ENCODE measurements at places on chromosomes 6 and 20.

DNA sequence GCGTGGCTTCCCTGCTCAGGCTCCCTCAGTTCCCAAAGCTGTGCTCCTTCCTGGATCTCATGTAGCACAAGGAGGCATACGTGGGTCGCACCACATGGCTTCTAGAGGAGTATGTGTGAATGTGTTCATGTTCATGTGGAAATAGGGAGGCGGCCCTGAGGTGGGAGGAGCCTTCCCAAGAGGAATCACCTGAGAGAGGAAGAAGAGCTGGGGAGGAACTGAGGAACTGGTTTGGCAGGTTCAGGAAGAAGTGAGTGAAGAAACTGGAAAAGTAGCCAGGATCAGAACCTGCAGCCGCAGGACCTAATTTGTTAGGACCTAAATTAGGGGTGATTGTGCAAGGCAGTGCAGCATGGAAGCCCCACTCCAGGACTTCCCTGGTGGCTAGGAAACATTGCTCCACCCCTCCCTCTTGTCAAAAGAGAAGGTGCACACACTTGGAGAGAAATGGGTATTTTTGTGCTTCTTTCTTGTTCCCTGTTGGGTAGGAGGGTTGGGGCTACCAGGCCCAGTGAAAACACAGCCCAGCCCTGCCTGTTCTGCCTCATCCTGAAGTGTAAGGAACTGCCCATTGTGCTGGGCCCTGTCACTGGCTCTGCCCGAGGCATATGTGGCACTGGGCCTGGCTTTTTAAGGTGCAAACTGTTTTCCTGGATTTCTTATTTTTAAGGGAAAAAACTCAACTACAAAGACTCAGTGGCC is 20.7 kb downstream of the SYNJ2 start:
- DNase-seq: no peak

DNA sequence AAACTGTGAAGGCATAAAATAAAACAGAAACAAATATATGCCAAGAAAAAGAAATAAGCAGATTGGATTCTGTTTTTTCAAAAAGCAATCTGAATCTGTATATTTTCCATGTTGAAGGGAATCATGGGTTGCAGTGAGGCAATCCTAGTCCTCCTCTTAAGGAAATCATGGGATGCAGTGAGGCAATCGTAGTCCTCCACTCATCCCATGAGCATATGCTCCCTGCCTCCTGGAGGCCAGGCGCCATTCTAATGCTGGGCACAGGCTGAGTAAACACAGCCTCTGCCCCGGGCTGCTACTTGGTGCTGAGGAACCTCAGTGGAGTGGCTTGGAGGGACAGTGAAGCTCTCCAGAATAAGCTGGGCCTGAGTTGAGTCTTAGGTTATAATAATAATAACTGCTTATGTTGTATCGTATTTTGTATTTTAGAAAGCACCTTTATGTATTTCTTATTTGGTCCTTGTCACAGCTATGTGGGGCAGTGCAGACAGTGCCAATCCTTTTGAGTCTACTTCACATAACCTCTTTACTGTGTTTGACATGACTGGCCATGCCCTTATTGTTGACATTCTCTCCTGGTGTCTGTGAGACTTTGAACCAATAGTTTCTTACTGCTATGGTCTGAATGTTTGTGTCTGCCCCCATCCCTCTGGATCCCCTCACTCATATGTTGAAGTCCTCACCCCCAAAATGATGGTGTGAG is 56.6 kb upstream of the CITED2 start:
- DNase-seq: no peak

- no peak for DNase-seq
These were observed 28.5 kb downstream of the CDC5L start for GRCh38 chr6:44415873-44416502.

DNA sequence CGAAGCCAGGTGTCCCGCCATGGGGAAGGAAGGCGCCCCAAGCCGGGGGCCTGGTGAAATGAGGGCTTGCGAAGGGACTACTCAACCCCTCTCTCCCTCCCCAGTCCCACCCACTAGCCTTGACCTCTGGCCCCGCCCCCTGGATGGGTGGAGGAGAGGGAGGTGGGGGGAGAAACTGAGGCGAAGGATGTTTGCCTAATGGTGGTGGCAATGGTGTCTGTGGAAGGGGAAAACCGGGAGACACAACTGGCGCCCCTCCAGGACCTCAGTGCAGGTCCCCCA is at the start of gene POU5F1:
POU5F1 (minus strand) TSS at position 83 of the 282 bp plus-strand sequence; CDS start at position 21, 62 bp downstream.
- no peak for DNase-seq

DNA sequence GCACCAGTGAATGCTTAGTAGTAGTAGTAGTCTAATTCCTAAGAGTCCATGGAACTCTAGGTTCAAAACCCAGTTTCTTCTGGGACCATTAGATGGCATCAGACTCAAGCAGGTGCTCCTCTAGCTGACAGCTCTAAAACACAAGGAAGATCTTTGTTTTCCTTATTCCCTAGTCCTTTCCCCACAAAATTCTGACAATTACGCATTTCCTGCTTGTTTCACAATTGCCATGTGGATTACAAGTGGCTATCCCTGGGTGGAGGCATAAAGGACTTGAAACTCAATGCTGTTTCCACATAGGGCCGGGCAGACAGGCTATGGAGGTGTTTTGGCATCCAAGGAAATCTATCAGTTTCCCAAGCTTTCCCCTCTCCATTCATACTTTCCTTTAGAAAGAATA is 9.2 kb upstream of the HLA-DOB start:
- peak; percentile 11 for DNase-seq

DNA sequence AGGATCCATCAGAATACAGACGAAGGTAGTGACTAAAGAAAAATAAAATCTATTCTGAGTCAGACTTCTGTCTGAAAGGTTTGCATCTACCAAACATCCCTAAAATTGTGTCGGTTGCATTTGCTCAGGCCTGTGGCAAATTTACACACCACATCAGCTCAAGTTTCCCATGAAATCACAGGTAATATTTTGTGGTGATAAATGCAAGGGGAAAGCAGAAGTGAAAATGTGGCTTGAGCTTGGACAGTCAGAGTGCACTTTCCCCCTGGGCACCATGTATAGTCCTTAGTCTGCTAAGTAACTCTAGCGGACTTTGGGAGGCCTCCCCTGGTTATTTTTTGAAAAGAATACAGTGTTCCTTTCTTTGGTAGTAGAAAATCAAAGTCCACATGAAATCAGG is 159.1 kb downstream of the PKHD1 start:
- no peak for DNase-seq

- DNase-seq: no peak
These were observed 307.2 kb downstream of the SOX4 start for GRCh38 chr6:21900730-21901129.

DNA sequence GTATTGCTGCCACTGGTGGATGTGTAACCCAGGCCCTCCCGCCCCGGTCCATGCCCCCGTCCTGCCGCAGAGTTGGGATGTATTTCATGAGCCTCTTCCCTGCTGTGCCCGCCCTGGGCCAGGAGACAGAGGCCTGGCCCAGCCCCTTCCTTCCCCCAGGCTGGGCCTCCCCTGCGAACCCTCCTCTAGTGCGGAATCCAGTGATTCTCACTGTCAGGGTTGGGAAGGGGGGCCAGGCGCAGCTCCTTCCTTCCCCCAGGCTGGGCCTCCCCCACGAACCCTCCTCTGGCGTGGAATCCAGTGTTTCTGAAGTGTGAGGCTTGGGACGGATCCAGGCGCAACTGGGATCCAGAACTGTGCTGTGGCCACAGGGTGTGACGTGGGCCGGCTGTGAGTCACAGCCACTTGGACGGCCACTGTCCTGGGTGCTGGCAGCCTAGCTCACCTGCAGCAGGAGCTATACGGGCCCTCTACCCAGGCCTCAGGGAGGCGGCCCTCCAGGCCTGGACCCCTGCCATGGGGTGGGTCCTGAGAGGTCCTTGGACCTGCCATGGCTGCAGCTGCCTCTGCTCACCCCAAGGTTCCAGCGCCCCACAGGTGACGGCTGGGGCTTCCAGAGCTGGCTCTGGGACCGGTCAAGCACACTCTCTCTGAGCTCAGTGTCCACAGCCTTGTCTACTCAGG is 28.3 kb downstream of the COL20A1 start:
- DNase-seq: no peak

DNA sequence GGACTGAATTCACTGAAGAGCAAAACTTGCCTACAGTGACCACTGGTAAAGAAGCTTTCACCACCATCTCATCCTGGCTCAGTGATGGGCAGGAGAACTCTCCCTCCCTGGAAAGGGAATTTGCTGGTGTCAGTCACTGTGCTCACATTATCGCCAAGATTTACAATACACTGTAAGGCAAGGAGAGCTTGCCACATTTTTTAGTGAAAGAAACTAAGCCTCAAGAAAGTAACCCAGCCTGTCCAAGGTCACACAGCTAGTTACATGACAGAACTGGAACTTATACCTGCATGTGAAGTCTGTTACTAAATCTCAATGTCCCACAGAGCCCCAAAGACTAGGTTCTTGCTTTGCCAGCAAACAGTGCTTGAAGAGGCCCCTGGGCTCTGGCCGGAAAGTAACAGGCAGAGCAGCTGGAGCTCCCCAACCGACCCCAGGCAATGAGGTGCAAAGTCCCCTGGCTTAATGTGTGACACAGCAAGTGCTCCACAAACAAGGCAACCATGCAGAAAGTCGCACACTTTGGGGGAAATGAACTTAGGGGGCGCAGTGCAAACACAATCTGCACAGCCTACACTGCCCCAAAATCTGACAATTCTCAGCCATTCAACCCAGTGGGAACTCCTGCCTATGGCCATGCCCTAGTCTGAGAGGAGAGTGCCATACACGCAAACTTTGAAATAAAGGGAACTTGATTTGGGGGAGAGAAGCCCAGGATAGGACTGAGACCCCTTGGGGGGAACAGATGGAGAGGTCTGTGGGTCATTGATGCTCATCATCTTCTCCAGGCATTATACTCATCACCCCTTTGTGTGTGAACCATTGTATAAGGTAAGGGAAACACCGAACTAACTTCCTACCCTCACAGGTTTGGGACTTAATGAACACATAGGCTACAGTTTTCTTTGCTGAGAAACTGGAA is 1.9 kb downstream of the BCL2L1 start:
- DNase-seq: peak; percentile 58

DNA sequence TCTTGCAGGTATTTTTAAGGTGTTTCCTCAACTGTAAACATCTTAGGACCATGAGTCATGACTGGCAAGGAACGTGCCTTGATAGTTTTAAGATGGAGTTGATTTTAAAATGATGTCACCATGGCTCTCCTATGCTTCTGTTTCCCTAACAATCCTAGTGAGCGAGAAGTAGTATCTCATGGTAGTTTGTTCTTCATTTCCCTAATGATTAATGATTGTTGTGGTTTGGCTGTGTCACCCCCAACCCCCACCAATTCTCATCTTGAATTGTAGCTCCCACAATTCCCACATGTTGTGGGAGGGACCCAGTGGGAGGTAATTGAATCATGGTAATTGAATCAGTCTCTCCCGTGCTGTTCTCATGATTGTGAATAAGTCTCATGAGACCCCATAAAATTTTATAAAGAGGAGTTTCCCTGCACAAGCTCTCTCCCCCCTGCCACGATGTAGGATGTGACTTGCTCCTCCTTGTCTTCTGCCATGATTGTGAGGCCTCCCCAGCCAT is 16.8 kb upstream of the BNIP5 start:
- no peak for DNase-seq

DNA sequence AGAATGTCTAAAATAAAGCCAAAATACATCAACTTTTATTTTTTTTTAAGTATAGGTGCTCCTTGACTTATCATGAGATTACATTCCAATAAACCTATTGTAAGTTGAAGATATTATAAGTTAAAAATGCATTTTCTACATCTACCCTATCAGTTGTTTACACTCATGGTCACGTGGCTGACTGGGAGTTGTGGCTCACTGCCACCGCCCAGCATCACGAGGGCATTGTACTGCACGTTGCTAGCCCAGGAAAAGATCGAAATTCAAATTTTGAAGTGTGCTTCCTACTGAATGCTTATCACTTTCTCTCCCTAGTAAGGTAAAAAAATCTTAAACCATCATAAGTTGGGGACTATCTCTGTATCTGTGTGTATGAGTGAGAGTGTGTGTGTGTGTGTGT is 126.6 kb upstream of the RIN2 start:
- DNase-seq: peak; percentile 35

GRCh38 chr20:40563296-40563950 is 125.6 kb downstream of the MAFB start:
- peak; percentile 63 for DNase-seq

GRCh38 chr6:6713657-6714056 is 125.1 kb downstream of the LY86 start:
- peak; percentile 24 for DNase-seq

GRCh38 chr6:1482381-1483166 is 93.2 kb downstream of the FOXF2 start:
- DNase-seq: no peak

DNA sequence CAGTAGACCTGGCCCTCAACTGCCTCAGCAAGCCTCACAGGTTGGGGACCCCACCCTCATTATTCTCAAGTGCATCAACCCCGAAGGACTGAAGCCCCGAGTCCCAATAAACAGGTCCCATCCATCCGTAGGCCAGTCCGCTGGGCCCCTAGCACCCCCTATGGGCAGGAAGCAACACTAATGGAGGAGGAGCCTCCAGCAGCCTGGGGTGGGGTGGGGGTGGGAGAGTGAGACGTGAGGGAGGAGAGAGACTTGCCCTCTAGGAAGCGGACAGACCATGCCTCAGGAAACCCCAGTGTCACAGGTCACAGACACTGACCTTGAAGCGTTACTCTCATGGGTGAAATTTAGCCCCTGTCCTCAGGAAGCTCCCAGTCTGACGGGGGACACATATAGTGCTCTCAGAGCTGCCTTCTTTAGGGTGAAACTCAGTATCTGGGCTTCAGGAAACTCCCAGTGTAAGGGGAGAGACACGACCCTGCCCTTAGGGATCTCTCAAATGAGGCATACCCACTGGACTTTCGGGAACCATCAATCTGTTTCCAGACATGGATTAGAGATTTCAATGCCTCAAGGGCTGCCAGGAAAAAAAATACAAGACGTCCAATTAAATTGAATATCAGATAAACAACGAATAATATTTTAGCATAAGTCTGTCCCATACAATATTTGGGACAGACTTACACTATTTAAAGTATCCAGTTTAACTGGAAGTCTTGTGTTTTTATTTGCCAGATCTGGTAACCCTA is 125.8 kb downstream of the MRPL14 start:
- peak; percentile 92 for DNase-seq

- no peak for DNase-seq
These were observed 13.2 kb downstream of the SLCO4A1 start for GRCh38 chr20:62655282-62656196.

GRCh38 chr20:35251613-35251940 is 25.1 kb downstream of the MMP24 start:
- DNase-seq: no peak

DNA sequence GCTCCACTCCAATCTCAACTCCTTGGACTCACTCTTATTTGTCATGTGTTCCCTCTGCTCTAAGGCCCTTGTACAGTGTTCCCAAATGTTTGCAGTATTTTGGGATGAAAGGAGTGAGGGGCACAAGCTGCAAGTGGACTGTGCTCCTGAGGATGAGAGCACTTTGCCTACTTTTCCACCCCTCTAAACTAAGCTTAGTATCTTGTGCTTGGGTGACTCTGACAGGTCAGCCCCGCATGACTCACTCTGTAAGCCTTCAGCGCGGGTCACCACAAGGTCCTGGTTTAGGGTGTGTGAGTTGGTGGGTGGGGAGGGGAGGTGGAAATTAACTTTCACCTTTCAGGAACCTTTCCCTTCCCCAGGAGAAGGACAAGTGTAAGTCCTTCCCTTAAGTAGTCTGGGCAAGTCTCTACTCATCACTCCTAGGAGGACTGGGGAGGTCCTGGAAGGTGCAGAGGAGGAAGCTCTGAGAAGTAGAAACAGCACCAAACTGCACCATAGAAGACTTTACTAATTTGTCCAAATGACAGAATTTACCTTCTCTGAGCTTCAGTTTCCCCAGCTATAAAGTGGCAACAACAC is 68.8 kb upstream of the EPB41L1 start:
- DNase-seq: no peak

- no peak for DNase-seq
These were observed 1.2 kb upstream of the RAB22A start for GRCh38 chr20:58308290-58308679.

GRCh38 chr6:157143171-157143889 is 180.0 kb downstream of the TMEM242 start:
- no peak for DNase-seq
